ENCODE measurements at places on chromosomes 13 and 19. TPM values are rescaled to one million over a fixed set of nuclear protein-coding genes. Genes with fewer than 3 reads are reported as not detected.

Gene PRKCSH
- total RNA-seq: 278 TPM

- DNase-seq: no peak
Measured at GRCh38 chr19:12984683-12985048, 10.6 kb upstream of the NFIX start.

Gene TJP3
- 26.5 TPM for total RNA-seq

DNA sequence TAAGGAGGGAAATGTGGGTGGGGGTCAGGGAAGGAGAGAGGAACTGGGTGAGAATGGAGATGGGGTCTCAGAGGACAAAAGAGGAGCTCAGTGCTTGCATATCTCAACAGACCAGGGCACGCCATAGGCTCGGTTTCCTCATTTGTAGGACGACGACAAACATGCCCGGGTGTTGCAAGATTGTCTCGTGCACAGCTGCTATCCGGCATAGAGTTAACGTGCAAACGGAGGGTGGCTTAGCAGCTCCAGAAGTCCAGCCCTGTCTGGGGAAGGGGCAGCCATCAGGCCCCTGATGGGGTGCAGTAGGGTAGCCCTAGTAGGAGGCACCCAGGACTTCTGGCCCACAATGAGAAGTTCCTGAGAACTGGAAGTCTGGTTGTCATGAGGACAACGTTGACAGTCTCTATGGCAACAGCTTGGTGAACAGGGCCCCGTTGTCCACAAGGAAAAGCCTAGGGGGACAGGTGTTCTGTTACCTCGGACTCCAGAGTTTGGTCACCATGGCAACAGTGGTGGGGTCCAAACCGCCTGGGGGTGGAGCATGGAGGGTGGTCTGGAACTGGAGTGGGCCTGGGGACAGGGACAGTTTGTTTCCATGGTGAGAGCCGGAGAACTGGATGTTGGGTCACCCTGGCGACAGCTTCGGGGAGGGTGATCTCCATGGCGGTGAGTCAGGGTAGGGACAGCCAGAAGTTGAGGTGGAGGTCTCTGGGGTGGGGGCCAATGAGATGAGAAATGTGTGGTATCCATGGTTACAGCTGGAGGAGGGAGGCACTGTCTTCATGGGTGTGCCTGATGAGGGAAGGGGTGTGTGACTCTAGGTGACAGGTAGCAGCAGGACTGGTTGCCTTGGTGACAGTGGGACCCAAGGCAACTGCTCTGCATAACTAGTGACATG lies 16.8 kb downstream of the TM6SF2 start:
- DNase-seq: no peak

DNA sequence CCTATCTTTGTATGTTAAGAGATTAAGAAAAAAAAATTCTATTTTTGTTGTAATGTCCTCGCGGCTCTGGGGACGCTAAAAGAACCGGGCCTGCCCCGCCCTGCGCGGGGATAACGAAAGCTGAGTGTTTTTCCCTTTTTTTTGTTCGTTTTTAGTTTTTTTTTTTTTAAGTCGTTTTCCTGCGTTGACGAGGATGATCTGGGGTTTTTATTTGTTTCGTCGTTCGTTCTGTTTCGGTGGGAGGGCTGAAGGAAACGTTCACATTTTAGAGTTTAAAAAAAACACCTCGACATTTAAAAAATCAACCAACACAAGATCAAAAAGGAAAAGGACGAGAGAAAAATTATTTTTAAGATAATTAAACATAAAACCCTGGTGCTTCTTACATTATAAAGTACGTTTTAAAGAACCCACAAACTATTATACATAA lies 5.6 kb downstream of the LYL1 start:
- no peak for DNase-seq

Gene PSG2
- total RNA-seq: not detected

Gene SYT5
- not detected for total RNA-seq

GRCh38 chr13:110306960-110307766 lies at the start of the genes COL4A1 and COL4A2:
TSS of gene COL4A1 (minus strand) at chr13:110307157. CDS start at chr13:110307027, 130 bp downstream.
TSS of gene COL4A2 (plus strand) at chr13:110307284. CDS start at chr13:110307904, 620 bp downstream.
- DNase-seq: peak; percentile 95

GRCh38 chr19:42166316-42166715 lies 34.1 kb upstream of the POU2F2 start:
- no peak for DNase-seq

- DNase-seq: no peak
Measured at GRCh38 chr19:54456423-54457373, 6.9 kb downstream of the LENG9 start.

DNA sequence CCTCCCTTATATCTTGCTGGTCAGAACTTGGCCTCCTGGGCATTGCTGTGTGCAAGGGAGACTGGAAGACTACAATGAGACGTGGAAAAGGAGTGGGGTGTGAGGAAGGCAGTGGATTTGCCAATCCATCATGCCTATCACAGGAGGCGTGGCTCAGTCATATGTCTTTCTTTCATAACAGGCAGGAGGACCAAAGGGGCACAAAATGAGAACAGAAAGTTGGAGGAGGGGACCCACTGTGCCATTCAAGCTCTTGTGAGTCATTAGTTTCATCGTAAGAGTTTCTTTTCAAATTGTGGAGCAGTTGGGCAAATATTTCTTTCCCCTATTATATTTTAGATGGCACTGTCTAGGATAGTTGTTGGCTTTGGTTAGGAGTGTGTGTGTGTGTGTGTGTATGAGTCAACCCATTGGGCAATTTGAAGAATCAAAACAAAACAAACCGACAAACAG lies 471.5 kb downstream of the TSHZ3 start:
- DNase-seq: no peak

GRCh38 chr19:1360818-1361461 lies 22.8 kb upstream of the NDUFS7 start:
- DNase-seq: peak; percentile 79

DNA sequence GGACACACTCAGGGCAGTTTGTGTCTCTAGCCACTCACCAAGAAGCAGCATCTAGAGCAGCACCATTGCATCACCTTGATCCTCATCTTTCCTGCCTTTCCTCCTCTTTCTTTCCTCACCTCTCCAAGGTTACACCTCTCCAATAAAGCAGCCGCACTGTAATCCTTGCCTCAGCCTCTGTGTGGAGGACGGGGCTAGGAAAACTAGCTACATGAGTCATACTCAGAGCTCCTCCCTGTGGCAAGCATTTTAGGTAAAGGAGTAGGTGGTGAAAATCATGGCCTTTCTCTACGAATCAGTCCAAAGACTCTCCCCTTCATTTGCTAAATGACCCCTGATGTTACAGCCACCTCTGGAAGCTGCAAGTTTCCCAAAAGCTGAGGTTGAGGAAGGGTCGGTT lies 108.9 kb downstream of the DNAJC15 start:
- no peak for DNase-seq

DNA sequence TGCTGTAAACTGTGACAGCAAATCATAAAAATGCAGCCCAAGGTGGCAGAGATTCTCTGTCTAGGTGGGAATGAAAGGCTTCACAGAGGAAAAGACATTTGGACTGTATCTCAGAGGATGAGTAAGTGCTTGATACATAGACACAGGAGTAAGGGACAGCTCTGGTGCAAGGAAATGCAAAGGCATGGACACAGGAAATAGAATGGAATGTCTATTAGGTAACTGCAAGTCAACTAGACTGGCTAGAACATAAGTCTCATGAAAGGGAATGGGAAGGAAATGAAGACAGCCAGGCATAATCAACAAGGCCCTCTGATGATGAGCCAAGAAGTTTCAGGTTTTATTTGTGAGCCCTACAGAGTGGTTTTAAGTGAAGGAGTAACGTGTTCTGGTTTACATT lies 321.7 kb downstream of the SUCLA2 start:
- DNase-seq: no peak

Gene PCDH8
- not detected for total RNA-seq

Gene ZNF431
- 17.2 TPM for total RNA-seq

Gene ZNF418
- 17.6 TPM for total RNA-seq

DNA sequence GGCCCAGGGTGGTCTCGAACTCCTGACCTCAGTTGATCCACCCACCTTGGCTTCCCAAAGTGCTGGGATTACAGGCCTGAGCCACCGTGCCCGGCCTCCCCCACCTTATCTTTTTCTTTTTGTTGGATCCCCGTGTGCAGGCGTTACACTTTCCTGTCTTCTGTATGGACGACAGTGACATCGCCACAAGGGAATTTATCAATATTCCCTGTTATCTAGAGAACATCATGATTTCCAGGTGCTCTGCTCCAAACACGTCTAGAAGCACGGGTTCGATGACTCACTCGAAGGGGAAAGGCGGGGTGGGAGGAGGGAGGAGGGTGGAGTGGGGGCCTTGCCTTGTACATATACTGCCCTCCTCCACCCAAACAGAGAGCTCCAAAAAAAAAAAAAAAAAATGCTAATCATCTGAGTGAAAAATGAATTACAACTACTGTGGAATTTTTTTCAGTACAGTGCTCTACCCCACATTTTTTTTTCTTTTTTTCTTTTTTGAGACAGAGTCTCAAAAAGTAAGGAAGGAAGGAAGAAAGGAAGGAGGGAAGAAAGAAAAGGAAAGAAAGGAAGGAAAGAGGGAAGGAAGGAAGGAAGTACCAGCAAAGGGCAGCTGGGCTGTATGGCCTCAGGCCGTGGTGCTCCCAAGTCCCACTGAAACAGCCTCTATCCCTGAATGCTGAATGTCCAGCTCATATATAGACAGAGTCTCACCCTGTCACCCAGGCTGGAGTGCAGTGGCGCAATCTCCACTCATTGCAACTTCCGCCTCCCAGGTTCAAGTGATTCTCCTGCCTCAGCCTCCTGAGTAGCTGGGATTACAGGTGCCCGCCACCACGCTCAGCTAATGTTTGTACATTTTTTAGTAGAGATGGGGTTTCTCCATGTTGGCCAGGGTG lies 36.8 kb downstream of the INSR start:
- DNase-seq: no peak

- no peak for DNase-seq
Measured at GRCh38 chr13:31461923-31462322, 262.1 kb downstream of the B3GLCT start.

- no peak for DNase-seq
Measured at GRCh38 chr13:111967572-111968201, 99.3 kb upstream of the SOX1 start.

DNA sequence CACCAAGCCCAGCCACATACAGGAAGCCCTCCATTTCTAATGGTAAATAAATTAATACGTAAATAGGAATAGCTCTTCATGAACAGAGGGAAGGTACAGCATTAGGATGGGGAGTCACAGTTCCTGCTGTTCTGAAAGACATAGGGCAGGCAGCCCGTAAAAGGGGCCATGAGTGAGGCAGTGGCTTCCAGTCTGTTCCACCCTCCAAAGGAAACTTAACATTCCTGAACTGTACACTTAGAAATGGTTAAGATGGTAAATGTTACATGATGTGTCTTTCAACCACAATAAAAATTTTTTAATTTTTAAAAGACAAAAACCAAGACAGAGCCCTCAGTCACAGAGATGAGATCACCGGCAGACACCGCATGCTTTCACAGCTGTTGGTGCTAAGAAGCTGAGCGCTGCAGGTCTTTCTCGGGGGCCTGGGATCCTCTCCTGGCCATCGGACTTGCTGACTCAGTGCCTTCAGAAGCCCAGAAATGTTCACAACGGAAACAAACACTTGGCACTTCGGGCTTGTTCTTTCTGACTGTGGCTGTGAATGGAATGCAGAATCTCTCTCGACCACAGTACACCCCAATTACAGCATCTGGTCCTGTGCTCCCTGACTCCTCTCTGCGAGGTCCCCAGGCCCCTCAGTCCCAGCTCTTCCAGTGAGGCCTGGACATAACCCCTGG lies 36.4 kb downstream of the EPS15L1 start:
- DNase-seq: no peak

DNA sequence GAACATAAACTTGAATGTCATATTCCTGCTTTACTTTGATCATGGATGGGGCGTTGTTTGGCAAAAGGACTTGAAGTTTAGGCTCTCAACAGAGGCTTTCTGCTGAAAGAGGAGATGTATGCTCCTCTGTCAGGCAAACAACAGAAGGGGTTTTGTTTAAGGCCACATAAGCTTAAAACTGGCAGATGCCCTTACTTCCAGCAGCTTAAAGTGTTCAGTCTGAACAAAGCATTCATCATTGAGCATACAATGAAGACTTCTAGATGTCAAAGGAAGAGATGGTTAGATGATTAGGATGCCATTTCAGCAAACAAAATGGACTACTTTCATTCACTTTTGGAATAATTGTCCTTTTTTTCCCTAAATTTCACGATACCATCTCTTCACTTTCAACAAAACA lies 484.5 kb downstream of the SLITRK6 start:
- no peak for DNase-seq

- DNase-seq: peak; percentile 60
Measured at GRCh38 chr19:35559781-35560180, 3.7 kb downstream of the ATP4A start.

GRCh38 chr19:52889931-52890330 lies 7.5 kb downstream of the ZNF320 start:
- no peak for DNase-seq
